Renal cortex interstitium (tissue), 15 donors: ENCODE measurements at places on chromosomes 12 and 14.

DNA sequence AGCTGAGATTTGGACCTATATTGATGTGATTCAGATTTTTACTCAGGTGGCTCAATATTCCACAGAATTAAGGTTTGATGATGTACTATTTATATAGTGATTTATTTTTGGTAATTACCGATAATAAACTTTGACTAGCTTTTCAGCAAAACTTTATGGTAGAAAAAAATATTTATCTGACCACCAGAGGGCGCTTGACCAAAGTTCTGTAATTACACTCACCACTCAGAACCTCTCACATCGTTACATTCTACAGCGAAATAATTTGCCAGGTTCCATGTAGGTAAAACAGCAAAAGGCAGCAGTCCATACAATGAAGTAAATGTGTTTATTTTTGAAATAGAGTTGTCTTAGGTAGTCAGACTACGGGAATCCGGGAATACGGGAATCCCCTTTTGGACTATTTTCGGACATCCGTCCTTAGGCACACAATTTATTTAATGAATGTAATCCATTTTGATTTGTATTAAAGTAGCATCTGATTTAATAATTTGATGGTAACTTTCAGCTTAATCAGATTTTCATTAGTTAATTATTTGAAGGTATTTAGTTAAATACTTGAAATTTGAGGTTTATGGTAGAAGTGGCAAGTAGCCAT, 143.0 kb upstream of the DDHD1 start:
- DNase-seq = no peak

DNA sequence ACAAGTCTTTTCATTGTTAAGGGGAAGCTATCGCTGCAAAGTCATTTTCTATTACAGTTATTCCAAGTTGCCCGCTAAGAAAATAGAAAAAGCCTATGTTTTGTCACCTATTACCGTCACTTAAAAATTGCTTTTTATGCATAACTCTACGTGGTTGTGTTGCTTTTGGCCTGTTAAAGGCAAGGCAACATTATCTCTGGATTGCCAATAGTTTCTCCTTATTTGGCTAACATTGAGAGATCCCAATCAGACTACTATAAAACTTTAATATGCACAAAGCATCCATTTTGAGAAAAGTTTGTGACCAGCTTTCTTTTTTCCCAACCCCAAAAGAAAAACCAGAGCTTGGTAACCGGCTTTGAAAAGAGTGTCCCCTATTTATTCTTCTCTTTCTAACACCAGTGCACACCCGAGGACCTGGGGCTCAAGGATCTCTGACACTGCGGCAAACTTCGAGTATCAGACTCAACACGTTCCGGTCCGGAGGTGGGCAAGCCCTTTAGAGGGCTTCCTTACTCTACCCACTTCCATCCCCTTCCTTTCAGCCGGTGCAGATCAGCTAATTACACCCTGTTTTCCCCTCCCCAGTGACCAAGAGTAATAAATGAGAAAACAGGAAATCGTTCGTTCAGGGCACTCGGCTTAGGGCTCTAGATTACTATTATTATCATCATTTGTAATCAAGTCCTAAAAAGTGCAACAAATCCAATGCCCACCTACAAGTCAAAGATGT, 1.2 kb downstream of the PPP1R12A start:
- no peak for DNase-seq

GRCh38 chr14:33949411-33949893, 1.4 kb downstream of the EGLN3 start:
- DNase-seq = no peak

GRCh38 chr12:80937391-80938238, at the start of gene LIN7A:
TSS of gene LIN7A (minus strand) at chr12:80937934. CDS start at chr12:80937722, 212 bp downstream.
- DNase-seq = peak; percentile 27

DNA sequence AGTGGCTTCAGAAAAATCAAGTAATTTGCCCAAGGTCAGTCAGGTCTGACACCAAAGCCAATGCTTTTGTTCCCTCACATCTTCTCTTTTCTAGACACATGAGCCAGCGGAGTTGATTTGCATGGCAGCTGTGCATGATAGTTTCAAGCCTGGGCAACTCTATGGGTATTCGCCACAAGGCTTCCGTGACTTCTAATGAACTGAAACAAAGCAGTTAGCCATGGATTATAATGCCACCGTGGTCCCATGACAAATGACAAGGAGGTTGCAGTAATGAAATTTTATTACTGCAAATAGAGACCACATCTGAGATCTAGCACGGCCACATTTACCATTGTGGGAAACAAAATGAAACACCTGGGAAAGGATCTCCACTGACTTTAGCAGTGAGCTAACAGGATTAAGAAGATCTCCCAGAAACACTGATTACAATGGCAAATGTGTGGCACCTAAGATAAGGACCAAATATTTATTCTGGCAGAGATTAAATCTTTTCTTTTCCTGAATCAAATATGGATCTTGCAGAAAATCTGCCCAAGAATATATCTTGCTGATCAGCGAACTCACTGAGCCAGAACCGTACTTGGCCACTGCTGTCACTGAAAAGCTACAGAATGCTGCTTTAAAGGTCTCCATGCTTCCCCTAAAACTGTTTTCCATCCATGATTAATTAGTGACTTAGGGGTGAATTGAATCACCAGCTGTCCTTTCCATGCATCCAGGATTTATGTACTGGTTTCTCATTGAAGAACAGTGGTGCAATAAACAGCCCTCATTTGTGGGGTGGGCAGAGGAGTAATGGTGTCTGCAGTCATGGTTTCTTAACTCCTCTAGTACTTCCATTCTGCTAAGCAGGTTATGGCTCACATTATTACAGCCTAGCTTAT, 551.0 kb downstream of the DIO2 start:
- no peak for DNase-seq

DNA sequence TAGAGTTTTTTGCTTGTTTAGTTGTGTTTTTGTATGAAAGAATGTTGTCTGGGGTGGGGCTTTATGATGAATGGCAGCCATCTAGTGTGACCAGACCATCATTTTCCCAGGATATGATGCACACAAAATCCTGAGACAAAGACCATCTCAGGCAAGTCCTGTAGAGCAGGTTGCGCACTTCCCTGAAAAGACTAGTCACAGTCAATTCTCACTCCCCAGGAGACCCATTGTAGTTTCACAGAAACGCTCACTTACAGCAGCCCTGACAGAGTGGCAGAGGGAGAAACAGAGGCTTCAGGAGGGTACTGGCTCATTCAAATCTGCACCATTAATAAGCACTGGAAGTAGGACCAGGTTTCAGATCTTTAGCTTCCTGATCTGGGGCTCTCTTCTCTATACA, 183.2 kb downstream of the TMEM117 start:
- DNase-seq = no peak

DNA sequence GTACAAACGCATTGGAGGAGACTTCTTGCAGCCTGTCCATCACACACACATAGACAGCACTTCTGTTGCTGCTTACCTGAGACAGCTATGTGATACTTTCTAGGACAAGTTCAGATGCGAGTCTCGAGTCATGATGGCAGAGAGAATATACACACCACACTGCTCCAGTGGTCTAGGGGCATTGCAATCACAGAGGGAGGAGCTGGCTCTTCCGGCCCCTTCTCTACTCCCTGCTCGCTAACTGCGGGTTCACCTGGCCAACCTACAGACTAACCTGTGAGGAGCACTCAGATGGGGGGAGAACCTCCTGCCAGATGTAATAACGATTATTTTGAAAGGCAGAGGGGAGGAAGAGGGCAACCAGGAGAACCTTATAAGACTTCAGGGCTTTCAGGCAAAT, 30.7 kb downstream of the EMP1 start:
- no peak for DNase-seq

- no peak for DNase-seq
Observed at GRCh38 chr14:20904393-20905029, 13.3 kb downstream of the RNASE3 start.

- no peak for DNase-seq
Observed at GRCh38 chr12:124687174-124687902, 119.9 kb upstream of the NCOR2 start.

DNA sequence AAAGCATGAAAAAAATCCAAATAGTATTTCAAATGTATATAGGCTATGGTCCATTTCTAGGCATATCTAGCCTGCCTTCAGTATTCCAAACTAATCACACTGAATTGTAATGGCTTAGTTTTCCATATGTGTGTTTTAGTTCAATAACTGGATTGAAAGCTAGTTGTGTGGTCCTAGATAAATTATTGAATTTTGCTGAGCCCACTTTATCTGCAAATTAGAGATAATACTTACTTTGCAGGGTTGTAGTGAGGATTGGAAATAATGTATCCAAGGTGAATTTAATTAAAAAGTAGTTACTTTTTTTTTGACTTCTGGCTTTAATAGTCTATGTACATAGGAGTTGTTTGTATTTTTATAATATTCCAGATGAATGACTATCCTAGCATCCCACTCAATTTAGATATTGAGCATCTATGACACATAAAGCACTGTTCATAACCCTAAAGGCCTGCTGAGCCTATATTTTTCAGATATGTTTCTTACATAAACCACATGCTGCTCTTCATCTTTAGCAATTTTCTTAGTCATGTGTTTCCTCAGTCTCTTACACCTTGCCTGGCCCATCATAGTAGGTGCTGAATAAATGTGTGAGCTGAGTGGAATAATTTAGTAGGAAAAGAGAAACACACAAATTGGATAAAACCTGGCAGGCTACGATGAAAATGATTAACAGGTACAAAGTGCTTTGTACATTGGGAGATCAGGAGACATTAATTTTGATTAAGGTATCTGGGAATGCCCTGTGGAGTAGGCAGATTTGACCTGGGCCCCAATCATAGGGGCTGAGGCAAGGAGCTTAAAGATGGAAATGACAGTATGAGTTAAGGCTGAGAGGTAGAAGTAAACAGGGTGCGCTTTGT, 1.1 kb upstream of the ATP23 start:
- no peak for DNase-seq

- no peak for DNase-seq
Observed at GRCh38 chr14:76656592-76656991, 104.7 kb upstream of the VASH1 start.

GRCh38 chr12:80794551-80794950, 77.8 kb downstream of the MYF5 start:
- DNase-seq = no peak

GRCh38 chr12:46825591-46826414, at the start of gene SLC38A4:
TSS of gene SLC38A4 (minus strand) at chr12:46825997. CDS start at chr12:46793071, 32,926 bp downstream.
- peak; percentile 17 for DNase-seq

GRCh38 chr12:106918746-106919145, 37.0 kb upstream of the TMEM263 start:
- DNase-seq = no peak

DNA sequence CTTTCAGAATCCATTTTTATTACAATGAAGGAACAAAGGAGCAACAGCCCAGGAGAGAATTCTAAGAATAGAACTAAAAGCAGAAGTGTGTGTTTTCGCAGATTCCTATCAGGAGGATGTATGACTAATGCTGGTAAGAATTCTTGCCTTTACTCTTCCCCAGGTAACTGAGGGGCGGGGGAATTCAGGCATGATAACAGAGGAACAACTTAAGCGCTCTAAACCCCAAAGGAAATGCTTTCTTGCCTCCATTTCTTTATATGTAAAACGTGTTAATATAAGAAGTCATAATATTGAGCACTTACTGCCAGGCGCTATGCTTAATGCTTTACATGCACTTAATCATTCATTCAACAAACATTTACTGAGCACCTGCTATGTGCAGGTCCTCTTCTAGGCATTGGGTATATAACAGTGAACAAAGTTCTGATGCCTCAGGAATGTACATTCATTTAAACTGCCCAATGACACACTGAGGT, 4.5 kb downstream of the HCAR1 start:
- no peak for DNase-seq

- DNase-seq = no peak
Observed at GRCh38 chr12:95413576-95413975, 60.4 kb upstream of the METAP2 start.

GRCh38 chr12:49031573-49032161, 13.1 kb upstream of the PRKAG1 start:
- no peak for DNase-seq

GRCh38 chr12:82893896-82894295, 207.2 kb downstream of the TMTC2 start:
- DNase-seq = no peak

GRCh38 chr14:87732562-87732961, 260.4 kb downstream of the GALC start:
- DNase-seq = no peak

- no peak for DNase-seq
Observed at GRCh38 chr12:57388425-57388824, 42.4 kb downstream of the R3HDM2 start.

GRCh38 chr12:132404951-132405741, 75.8 kb upstream of the GALNT9 start:
- no peak for DNase-seq

DNA sequence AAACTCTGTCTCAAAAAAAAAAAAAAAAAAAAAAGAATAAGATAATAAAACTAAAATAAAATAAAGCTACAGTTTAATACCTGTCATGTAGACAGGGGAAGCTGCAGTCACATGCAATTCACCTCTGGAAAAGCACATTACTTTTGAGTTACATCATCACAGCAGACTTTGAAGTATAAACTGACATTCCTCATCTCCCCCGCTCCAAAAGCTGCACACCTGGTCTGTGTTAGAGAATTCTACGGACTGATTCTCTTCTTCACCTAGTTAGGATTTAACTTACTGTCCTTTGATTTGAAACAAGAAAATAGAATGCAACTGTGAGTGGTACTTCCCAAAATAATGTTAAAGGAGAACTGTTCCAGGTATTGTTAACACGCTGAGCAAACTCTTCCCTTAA, 25.1 kb downstream of the SPPL3 start:
- DNase-seq = no peak

DNA sequence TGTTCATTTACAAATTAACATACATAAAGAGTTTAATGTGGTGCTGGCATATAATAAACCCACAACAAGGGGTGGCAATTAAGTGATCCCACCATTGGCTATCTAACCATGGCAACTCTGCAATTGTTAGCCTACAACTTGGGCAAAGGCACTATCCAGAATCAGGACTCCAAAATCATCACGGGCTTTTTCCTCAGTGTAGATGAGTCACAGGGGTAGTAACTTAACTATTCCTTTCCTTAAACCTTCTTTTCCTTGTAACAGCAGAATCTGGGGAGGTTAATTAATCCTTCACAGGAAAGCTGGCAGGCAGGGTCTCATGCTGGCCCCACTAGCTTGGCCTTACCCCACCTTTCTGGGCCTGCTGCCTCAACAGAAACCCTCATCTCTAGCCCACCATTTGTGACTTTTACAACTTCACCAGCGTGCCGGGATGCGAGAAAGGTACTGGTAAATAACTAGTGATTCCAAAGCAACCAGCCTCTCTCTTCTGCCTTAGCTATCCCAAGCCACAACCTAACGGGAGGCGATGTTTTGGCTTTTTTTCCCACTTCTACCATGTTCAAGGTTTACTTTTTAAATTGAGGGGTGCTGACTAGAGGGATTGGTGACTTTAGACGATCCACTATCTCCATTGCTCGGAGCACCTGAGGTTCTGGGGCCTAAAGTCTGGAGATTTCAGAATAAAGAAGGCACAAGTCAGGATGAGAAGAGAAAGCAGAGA, 744 bp downstream of the ATP5MC2 start:
- no peak for DNase-seq

DNA sequence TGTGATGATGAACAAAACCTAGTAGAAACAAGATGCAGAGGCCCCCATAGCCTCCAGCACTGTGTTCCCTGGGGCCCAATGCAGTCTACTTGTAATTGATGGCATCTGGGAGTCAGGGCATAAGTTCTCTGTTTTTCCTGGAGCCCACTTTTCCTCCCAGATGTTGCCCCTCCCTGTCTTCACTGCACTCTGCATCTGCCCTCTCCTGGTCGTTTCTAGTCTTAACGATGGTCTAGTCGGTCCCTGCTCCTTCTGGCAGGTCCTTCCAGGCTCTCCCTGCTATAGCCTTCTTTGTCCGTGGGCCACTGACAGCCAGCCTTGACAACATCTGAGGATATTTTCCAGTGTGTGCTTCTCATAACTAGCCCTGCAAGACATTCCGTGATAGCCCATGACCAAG, 208.3 kb downstream of the GXYLT1 start:
- DNase-seq = no peak
